ENCODE measurements at places on chromosomes 5 and 9.
A peak's percentile ranks its signal among the peaks of the same experiment; 100 is the strongest.

DNA sequence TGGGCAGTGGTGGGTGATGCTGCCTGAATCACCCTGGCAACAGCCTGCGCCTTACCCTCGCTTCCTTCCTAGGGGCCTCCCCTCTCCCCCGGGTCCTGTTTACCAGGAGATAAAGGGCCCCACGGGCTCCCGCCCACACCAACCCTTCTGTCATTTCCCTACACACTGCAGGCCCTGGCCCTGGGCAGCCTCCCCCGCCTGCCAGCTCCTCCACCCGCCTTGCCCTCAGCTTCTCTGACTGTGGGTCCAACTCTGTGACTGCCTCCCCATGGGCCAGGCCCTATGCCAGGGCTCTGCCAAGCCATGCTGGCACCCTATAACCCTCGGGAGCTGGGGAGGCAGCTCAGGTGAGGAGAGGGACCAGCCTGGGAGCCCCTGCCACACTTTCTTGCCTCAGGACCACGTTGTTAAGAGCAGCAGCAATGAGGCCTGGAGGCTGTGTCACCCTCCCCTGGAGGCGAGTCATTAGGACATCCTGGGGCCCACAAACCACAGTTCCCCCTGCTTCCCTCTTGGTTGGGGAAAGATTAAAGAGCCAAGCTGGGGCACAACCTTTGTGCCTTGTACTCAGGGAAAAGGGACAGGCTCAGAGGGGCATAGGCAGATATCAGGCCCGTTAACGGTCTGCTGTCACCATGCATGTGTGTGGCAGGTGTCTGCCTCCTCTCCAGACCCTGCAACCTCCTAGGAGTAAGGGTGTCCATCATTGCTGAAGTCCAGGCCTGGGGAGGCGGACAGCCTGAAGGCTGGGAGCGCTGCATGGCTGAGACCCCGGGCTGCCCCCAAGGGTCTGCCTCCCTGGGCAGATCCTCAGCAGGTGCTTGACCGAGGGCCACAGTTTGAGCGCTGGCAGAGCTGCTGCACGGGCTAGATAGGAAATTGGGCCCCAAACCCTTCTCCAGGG lies 2.8 kb downstream of the MGAT4B start:
- DNase-seq, result peak; percentile 70

DNA sequence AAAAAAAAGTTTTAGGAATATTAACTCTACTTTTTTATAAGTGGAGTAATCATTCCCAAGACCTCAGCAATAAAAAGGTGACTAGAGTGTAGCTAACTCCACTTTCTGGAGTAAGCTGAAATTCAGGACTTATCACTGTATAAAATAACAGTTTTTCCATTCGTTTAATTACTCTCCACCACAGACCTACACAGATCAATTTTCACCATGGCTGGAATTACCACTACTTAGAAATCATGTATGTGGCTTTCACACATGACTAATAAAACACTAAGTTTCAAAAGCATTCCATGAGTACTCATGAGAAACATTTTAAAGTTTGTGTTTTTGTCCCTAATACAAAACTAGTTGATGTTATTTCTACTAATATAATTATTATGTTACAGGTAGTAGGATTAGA lies 9.9 kb downstream of the PLPP1 start:
- DNase-seq, result no peak

GRCh38 chr9:92171822-92172221 lies 56.6 kb upstream of the SPTLC1 start:
- DNase-seq, result no peak

GRCh38 chr9:20284601-20285289 lies 337.6 kb downstream of the MLLT3 start:
- DNase-seq, result no peak

DNA sequence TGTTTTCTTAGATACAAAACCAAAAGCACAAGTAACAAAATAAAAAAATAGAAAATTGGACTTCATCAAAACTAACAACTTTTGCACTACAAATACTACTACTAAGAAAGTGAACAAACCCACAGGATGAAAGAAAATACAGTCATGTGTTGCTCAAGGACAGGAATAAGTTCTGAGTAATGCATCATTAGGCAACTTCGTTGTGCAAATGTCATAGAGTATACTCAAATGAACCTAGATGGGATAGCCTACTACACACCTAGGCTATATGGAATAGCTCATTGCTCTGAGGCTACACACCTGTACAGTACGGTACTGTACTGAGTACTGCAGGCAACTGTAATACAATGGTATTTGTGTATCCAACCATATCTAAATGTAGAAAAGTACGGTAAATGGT lies 88.3 kb downstream of the RAPGEF1 start:
- no peak for DNase-seq

GRCh38 chr5:5585751-5586341 lies 163.4 kb downstream of the ICE1 start:
- DNase-seq, result no peak

- no peak for DNase-seq
Observed at GRCh38 chr9:18893491-18893890, 139.5 kb downstream of the SAXO1 start.

GRCh38 chr9:78857373-78858225 lies 560.7 kb downstream of the PSAT1 start:
- DNase-seq, result no peak

DNA sequence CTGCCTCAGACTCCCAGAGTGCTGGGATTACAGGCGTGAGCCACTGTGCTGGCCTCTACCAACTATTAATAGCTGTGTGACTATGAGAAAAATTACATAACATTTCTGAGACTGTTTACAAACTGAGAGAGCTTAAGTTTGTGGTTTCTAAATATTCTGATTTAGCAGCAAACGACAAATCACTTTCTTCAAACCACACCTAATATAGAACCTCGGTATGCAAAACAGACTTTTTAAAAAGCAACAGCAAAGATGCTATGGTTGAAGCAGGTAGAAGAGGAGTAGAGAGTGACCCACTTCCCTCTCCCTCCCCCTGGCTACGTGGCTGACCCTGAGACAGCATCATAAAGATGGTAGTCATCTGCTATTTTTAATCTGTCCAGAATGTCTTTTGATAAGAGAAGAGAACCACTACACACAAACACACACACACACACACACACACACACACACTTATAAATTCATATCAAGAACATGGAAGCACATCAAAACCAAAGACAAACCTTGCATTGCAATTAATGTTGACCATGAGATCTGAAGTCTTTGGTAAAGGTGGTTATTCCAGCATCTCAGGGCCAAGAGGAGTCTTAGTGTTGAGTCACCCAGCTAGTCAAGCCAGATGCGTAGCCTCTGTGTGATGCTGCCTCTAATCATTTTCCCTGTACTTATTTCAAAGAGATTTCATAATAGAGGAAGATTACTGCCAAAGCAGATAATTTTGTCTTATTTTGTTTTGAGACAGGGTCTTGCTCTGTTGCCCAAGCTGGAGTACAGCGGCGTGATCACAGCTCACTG lies 58.1 kb upstream of the TMEM215 start:
- no peak for DNase-seq

DNA sequence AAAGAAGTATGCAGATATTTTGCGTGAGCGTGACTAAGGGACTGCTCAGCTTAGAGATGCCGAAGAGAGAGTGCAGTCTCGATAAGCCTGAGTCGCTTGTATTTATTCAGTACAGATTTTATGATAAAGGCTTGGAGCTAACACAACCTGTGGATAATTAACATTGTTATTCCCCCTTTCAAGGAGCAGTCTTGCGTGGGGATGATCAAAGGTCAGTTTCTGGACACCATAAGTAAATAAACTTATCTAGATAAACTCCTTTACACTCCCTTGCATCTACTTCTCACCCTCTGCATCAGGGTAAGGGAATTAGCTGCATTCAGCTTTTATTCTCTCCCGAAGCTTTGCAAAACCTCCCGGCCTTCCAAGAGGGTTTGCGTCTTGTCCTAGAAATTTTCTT lies 357.8 kb upstream of the ST8SIA4 start:
- no peak for DNase-seq

GRCh38 chr9:136079211-136079915 lies 15.7 kb downstream of the NACC2 start:
- peak; percentile 40 for DNase-seq

DNA sequence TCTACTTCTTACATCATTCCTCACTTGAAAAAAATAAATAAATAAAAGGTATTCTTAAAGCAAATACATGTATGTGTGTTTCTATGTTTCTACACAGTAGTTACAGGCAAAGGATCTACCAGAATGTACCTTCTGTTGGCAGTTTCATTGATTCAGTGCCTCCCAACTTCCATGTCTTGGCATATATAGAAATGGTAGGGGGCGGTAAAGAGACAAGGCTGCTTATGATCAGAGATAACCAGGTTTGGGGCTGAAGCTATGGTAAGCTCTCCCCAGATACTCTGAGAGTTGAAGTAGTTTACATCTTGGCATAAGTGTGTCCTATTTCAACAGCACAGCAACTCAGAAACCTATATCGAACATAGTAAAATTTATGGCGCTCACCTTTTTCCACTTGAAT lies 1075.4 kb upstream of the C9orf72 start:
- no peak for DNase-seq

- DNase-seq, result no peak
Observed at GRCh38 chr9:2493109-2493508, 128.5 kb upstream of the VLDLR start.

DNA sequence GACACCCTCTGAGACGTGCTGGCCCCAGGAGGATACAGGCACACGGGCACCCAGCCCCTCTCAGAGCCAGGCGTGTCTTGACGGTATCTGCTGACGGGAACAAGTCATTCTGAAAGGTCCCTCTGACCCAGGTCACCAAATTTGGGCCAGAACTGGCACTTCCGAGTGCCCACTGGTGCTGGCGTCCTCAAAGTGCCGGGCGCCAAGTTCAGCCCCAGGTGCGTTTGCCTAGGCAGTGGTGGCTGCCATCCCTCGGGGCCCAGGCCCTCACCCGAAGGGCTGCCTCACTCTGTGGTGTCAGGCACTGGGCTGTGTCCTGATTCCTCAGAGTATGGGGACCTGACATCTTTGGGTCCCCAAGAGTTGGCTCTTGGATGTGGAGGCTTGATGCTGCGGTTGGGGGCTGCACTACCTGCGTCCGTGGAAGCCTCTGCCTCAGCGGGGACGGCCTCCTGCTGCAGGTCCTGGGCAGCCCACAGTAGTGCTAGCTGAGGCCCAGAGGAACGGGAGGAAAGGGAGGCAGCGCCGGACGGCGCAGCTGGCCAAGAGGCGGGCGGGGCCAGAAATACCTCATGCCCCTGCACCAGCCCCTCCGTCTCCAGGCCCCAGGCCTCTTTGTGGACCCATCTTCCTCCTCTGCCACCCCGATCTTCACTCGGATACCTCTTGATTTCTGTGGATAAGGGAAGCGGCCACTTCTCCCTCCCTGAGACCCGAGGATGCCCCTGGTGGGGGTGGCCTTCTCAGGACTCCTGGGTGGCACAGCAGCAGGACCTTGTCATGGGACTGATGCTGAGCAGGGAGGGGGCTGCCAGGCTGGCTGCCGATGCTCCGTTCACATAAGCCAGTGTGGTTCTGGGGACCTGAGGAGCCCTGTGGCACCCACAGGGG lies 109.4 kb upstream of the LMX1B start:
- DNase-seq, result no peak

DNA sequence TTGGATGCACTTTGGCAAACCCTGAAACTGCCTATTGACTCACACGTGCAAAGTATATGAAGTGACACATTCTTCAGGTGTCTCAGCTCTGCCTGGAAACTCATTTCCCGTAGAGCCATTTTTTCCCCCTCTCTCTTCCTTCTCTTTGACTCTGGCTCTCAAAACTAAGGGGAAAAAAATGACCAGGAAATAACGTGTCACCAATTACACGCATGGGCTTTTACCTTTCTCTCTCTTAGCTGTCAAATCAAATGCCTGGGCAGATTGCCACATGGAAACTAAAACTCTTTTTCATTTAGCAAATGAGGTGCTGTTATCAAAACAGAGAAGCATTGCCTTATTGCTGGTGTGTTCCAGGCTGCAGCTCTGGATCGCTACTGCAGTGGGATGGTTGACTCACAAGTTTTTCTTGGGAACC lies 18.3 kb upstream of the IFNK start:
- DNase-seq, result no peak

DNA sequence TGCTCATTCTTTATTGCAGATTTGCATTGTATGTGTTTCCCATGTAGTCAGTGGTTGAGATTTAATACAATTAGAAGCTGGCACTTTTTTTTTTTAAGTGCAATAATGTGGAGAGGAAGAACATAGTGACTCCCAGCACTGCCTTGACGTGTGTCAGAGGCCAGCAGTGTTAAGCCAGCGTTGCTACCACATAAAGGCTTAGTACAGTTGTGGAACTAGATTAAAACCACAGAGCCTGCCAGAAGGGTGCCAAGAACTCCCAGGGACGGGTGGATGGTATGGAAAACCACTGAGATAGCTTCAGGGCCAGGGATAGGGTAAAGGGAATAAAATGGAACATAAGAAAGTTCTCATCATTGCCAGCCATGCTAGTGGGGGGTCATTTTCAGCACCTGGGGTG lies 142.9 kb downstream of the TRIO start:
- no peak for DNase-seq

- peak; percentile 95 for DNase-seq
Observed at GRCh38 chr5:10663489-10664179, 97.4 kb downstream of the DAP start.

GRCh38 chr5:148859703-148860102 lies 33.3 kb downstream of the ADRB2 start:
- DNase-seq, result no peak

DNA sequence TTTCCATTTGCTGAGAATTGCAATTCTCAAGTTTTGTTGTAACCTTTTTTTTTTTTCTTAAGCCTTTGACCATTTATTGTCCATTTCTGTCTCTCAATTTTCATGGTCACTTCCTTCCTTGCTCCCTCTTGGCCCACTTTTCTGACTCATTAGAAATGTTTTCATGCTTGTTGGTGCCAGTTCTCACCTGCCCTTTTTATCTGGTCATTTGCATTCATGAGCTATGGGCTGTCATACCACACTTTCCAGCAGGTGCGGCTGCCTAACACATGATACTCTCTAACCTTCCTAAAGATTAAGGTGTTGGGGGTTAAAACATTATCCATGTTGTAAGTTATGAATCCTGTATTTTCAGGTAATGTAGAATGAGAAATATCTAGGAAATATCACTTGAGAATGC lies 150.5 kb upstream of the TLX3 start:
- no peak for DNase-seq

GRCh38 chr5:86869268-86869667 lies 251.5 kb downstream of the COX7C start:
- no peak for DNase-seq

DNA sequence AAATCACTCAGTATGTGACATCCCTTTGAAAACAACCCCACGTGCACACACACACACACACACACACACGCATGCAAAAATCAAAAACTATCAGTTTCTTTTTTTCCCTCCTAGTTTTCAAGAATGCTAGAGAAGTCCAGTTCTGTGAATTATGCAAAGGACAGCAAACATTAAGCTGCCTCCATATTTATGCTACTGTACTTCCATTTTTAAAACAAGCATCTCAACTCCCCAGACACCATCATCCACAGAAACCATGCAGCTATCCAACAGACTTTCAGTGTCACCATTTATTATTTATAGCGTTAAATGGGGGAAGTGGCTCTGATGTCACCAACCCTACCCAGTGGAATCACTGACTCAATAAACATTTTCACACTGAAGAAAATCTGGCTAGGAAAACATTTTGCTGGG lies 1.6 kb downstream of the FBXW11 start:
- no peak for DNase-seq

Data from 8988T (cell line).